ENCODE measurements at places on chromosomes 16 and 17. TPM values are rescaled to one million over a fixed set of nuclear protein-coding genes. Genes with fewer than 3 reads are reported as not detected.

CBFA2T3 gene
- 19.0 TPM for total RNA-seq

SULT1A4 gene
- 20.0 TPM for total RNA-seq

NFE2L1 gene
- 201 TPM for total RNA-seq

SEPTIN12 gene
- total RNA-seq = not detected

INCA1 gene
- 4.5 TPM for total RNA-seq

CALB2 gene
- total RNA-seq = 4.6 TPM

CCL4L2 gene
- total RNA-seq = 4.5 TPM

Measured in upper lobe of right lung (tissue), 1 donor.